Foreskin keratinocyte (primary cell): ENCODE measurements at places on chromosomes 13 and 19. TPM values are rescaled to one million over a fixed set of nuclear protein-coding genes. Genes with fewer than 3 reads are reported as not detected.

The FBXL12 gene
- total RNA-seq: 16.6 and 18.1 TPM in 2 replicates

The UGGT2 gene
- 13.6 TPM in 2 replicates for total RNA-seq

The NDUFB7 gene
- total RNA-seq: 253 and 266 TPM in 2 replicates

DNA sequence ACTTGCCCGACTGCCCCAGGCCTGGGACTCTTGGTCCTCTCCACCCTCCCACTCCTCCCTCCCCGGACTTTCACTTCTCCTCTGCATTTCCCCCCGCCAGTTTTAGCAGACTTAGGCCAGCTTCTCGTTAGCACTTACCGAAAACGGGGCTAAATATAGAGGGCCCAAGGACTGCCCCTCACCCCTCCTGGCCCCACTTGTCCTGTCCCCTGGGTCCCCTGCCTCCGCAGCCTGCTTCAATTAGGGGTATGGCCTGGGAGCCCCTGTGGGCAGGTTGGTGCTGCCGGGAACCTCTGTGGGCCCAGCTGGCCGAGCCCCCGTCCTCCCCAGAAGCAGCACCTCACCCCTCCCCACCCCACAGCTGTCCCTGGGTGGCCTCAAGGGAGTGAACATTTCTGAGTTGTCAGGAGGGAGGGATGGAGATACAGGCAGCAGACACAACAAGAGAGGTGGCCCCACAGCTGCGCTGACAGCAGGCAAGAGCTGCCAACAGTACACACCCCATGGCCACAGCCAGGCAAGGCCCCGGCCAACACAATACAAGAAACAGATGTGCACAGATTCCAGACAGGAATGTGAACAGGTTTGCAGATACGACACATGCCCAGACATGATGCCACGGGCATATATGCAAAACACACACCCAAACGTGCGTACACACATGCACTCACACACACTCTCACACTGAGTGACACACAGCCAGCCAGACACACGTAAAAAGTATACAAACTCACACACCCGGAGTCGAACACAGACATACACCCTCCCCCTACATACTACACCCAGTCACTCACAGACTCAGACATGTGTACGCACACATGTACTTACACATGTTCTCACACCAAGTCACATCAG, 2.6 kb downstream of the POU2F2 start:
- DNase-seq: peak; percentile 97
